ENCODE measurements at places on chromosomes 3 and 15.

DNA sequence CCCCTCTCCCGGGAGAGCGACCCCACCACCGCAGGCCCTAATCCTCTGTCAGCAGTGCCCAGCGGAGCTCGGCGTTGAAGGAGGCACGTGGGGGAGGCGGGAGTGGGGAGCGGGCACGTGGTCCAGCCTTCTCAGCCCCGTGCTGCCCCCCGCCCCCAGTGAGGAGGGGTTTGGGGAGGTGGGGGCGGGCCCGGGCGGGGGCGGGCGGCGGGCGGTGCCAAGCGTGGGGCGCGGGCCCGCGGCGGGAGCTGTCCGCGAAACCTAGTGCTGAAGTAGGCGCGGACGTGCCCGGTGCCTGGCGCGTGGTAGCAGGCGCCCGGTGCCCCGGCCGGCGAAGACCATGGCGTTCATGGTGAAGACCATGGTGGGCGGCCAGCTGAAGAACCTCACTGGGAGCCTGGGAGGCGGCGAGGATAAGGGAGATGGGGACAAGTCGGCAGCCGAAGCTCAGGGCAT, at the start of gene CPLX3:
TSS of gene CPLX3 (plus strand) at position 264 of the 456 bp plus-strand sequence. CDS start at position 341, 77 bp downstream.
- no peak for DNase-seq

- no peak for DNase-seq
Measured at GRCh38 chr3:152778022-152778421, 56.9 kb upstream of the P2RY1 start.

DNA sequence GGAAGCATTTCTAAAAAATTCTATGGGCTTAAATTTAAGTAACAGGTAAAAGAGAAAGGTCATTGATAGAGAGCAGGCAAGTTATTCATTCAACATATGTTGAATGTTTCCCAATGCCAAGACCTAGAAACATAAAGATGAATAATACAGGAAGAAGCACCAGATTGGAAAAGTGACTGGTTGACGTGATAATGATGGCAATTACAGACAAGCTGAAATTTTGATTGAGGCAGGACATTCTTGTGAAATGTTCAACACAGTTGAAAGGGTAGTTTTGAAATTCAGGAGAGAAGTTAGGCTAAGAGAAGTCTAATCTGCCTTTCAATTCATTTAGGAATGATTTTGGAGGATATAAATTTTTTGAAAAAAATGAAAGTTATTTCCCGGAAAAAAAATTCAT, 536.3 kb upstream of the NAALADL2 start:
- DNase-seq, result no peak

- DNase-seq, result no peak
Measured at GRCh38 chr3:10845839-10846656, 30.0 kb downstream of the SLC6A11 start.

GRCh38 chr15:62063825-62064635, 2.7 kb upstream of the C2CD4A start:
- DNase-seq, result no peak

DNA sequence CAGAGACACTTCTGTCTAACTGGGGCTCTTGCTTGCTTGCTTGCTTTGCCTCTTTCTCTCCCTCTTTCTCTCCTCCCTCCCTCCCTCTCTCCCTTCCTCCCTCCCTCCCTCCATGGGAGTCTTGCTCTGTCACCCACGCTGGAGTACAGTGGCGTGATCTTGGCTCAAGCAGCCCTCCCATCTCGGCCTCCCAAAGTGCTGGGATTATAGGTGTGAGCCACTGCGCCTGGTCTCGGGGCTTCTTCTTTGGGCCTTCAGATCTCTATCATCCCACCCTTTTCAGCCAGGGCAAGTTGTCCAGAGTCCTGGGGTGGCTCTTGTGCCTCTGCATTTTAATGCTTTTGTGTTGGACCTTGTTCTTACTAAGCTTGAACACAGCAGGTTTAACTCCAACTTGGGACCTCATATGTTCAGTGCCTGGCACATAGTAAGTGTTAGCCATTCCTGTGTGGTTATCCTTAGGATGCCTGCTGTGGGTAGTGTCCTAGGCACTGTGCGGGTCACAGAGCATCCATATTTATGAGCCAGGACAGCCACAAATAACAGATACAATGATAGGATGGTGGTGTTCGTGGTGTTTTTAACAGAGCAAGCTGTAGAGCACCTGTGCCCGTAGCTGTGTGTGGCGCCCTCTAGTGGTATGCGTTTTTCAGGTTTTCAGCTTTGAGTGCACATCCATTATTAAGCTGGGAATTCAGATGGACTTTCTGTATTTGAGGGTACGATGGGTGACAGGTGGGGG, 75.1 kb downstream of the CCK start:
- no peak for DNase-seq

- no peak for DNase-seq
Measured at GRCh38 chr15:94259121-94259751, 27.9 kb downstream of the MCTP2 start.

DNA sequence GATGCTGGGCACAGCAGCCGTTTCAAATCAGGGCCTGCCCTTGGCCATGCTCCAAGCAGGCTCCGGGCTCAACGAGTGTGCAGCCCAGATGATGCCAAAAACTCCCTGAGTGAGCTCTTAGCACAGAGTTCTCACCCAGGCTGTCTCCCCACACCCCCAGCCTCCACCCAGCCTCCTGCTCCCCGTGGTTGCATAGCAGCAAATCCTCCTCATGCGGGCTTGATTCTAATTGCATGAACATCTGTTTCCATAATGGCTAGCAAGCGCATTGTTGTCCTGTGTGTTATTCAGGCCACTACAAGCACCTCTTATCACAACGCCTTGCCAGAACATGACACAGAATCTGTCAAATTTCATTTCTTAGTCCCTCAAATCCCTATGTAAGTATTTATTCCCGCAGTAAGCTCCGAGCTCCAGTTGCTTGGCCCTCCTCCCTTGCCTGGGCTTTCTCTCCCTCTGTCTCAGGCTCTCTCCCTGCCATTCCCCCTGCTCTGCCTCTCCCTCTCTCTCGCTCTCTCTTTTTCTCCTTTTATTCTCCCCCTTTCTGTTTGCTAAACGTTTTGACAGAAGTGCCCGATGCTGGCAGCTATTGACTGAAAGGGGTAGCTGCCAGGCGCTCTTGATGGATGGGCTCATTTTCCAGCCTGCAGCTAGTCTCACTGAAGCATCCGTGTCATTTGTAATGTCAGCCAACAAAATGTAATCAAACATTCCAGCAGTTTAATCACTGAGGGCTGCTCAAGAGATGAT, 306.5 kb downstream of the IL20RB start:
- DNase-seq, result peak; percentile 19

DNA sequence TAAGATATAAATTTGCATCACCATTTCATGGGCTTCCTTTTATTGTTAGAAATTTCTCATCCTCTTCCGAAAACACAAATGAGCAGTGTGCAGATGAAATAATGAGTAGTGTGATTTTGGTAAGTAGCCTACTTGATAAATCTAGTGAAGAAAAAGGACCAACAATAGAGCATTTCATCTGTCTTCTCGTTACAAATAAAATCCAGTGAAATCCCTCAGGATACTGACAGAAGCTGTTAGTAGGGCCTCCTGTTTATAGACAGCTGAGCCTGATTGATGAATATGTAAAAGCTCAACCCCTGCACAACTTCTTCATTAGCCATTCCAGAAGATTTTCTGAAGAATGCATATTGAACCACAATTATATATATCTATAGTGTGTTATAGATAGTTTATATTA, 363.7 kb upstream of the EPHA6 start:
- no peak for DNase-seq

DNA sequence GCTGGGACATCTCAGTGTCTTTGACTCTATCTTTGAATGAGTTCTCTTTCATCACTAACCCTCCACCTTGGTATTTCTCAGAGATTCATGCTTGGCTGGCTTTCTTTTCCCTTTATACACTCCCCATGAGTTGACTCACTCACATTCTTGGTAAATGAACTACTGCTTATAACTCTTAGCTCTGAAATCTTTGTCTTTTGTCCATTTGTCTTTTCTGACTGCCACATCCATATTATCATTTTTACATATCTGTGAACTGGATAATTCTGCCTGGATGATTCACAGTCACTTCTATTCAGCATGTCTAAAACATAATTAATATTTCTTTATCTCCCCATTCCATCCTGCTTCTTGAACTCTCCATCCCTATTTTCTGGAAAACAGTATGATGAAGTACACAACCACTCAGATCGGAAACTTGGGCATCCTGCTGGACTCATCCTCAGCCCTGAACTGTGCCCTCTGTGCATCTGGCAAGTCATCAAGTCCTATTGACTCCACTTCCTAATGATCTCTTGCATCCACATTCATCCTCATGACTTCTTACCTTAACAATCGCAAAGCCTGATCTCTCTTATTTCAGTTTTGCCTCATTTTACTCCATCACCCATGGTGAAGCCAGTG, 66.9 kb downstream of the KCNAB1 start:
- DNase-seq, result no peak

GRCh38 chr3:74489050-74489792, 125.2 kb downstream of the CNTN3 start:
- DNase-seq, result no peak

DNA sequence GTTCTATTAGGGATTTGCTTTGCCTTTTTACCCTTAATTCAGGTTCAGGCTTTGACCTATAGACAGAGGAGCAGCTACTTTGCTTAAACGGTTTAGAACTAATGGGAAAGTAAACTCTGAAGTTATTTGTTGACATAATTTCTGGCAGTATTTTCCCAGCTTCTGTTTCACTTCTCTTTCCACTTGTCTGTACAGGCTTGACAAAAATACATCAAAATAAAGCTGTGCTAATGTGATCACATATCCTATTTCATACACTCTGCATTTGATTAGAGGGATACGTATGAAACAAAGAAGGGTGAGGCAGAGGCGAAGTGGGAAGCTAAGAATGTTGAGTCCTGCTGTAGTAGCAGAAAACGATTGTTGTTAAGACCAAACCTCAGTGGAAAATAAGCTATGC, 389.1 kb upstream of the RARB start:
- DNase-seq, result no peak

- DNase-seq, result no peak
Measured at GRCh38 chr3:166478356-166478755, 641.1 kb upstream of the BCHE start.

DNA sequence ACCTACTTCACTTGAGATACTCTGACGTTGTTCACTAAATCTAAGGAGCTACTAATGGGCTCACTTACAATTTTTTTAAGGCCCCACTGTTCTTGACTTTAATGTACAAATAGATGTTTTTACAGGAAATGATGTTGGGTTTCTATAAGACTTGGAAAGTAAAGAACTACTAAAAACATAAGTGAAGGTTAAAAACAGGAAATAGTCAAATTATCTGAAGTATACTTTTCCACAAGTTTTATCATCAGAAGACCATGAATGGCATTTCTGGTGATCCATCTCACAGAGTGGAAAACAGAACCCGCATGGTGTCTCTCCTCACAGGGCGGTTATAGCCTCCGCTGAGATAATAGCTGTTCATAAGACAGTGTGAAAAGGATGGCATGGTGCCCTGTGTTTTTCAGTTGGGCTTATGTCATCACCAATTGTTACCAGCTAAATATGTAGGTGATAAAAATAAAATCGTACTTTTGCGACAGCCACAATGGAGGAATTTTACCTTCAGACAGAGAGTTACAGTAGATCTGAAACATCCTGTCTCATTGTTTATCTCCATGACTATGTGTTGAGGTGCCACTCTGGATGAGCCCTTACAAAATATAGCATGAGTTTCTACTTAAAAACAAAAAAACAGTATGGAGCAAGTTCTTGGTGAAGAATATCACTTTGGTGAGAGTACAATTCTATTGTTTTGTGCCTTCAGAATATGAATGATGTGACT, 462.4 kb downstream of the RAP2B start:
- DNase-seq, result no peak

- no peak for DNase-seq
Measured at GRCh38 chr3:11784971-11785377, 61.7 kb downstream of the TAMM41 start.

DNA sequence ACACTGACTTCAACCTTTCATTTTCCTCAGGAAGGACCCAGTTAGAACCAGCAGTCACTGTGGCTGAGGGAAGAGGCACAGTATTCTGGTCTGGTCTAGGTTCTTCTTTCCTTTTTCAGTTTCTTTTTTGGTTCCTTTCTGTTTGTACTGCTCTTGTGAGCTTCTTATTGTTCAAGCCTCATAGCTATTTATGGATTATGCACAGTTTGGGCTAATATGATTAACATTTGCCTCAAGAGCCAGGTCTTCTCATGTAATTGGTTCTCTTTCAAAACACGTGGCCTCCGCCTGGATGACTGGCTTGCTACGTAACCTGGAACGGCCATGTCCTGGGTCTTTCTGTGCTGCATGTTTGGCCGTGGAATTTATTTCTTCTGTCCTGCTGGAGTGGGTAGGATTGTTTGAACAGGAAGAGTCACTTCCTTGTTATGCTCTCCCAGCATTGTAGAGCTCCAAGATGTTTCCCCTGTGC, 43.3 kb downstream of the RBMS3 start:
- no peak for DNase-seq

- DNase-seq, result no peak
Measured at GRCh38 chr3:118781839-118782238, 252.8 kb downstream of the IGSF11 start.

DNA sequence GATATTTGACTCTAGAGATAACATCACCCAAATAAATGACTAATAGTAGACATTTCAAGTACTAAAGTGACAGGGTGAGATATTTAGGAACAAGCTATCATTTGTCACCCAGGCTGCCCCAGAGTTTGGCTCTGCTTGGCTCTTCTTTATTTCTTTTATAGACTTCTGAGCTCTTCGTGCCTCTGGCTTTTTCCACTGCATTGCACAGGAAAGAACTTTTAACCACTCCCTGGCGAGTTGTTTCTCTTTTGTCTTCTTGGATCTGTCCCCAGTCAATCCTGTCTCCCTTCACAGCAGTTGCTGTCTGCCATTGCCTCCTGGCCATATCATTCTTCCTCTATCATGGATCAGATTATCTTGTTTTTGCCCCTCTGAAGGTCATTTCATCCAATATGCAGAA, 339.2 kb upstream of the DCBLD2 start:
- no peak for DNase-seq

DNA sequence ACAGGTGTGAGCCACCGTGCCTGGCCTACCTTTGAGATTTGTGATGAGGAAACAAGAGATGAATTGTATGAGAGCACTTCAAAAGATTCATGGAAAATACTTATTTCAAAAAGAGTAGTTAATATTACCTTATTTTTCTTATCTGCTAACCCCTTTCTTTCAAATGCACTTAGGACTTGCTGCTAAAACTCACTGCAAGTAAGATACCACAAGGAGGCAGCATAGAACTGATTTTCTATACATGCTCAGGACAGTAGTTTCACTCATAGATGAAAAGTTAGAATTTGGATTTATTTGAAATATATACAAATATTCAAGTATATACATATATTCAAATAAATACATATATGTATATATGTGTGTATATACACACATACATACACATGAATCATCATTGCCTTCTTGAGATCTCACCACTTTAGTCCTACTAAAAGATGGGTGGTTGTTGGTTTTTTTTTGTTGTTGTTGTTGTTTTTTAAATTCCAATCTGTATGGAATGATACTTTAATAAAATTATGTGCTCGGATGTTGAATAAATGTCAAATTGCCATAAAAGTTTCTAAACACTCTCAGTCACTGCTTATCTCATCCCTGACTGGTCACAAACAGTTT, 2.4 kb downstream of the CCNDBP1 start:
- no peak for DNase-seq

GRCh38 chr3:42497009-42497731, 5.3 kb upstream of the VIPR1 start:
- no peak for DNase-seq

Measured in NCI-H187 treated with DMSO at 0.1 percent for 48 hours (cell line).